ENCODE measurements at places on chromosomes 7 and 10.

GRCh38 chr10:113292743-113293142, 260.1 kb upstream of the HABP2 start:
- no peak for DNase-seq

GRCh38 chr7:24340727-24341126, 56.7 kb downstream of the NPY start:
- DNase-seq, result no peak

DNA sequence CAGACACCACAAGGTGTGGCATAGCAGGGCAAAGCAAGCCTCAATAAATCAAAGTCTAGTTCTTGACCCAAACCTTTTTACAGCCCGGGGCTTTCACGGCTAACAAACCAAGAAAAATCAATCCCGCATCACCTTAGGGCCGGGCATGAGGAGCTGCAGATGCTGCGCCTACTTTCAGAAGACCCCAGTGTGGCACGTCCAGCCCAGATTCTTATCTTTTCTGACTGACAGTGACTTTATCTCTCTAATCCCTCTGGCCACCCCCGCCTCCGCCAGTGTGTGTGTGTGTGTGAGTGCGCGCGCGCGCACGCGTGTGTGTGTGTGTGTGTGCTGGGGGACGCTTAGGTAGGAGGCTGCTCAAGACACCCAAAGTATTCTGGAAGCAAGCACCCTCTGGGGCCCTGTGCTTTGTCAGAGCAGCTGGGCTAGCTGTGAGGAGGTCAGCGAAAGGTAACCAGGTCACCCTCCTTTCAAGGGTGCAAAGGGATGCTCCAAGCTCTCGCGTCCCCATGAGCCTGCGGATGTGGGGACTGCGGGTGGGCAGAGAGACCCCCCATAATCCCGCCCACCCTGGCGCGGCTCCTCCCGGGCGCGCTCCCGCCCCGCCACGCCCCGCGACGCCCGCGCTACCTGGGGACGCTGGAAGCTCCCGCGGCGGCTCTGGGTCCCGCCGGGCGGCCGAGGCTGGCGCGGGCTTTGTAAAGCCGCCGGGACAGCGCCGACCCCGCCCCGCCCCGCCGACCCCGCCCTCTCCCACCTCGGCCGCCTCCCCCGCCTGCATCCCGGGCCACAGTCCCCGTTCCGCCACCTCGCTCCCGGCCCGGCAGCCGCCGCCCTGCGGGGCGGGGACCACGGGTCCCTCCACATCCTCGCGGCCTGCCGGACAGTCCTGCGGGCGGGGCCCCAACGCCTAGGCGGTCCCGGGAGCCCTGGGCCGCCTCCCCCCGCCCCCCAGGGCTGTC, 57.1 kb upstream of the RHOBTB1 start:
- DNase-seq, result peak; percentile 13

- DNase-seq, result no peak
These were observed 290.9 kb downstream of the CAMK1D start for GRCh38 chr10:12639996-12640944.

DNA sequence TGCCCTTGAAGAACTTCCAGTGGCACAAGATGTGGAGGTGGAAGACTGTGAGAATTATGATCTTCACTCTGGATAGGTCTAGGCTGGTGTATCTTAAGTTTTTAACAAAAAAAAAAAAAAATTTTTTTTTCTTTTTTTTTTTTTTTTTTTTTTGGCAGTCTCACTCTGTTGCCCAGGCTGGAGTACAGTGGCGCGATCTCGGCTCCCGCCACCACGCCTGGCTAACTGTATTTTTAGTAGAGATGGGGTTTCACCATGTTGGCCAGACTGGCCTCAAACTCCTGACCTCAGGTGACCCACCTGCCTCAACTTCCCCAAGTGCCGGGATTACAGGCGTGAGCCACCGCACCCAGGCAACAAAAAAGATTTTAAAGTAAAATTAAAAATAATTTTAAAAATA, 37.9 kb downstream of the WAPL start:
- DNase-seq, result no peak

DNA sequence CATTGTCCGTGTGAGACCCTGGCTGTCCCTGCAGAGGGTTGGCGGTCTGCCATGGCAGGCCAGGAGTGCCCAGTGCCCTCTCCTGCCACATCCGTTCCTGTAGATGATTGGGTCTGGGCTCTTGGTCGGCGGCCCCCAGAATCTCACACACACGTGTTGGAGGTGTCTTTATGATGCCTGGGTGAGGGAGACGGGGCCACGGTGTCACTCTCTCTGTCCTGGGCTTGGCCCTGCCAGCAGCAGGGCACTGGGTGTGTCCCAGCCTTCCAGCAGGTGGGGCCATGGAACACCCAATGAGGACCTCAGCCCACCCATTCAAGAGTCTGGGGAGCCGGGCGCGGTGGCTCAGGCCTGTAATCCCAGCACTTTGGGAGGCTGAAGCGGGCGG, 30.2 kb downstream of the UNC5B start:
- DNase-seq, result no peak

GRCh38 chr7:146731185-146731584, 614.6 kb downstream of the CNTNAP2 start:
- no peak for DNase-seq

- DNase-seq, result no peak
These were observed 10.8 kb upstream of the NRP1 start for GRCh38 chr10:33345236-33345635.
